ENCODE measurements at places on chromosomes 2 and 18.

DNA sequence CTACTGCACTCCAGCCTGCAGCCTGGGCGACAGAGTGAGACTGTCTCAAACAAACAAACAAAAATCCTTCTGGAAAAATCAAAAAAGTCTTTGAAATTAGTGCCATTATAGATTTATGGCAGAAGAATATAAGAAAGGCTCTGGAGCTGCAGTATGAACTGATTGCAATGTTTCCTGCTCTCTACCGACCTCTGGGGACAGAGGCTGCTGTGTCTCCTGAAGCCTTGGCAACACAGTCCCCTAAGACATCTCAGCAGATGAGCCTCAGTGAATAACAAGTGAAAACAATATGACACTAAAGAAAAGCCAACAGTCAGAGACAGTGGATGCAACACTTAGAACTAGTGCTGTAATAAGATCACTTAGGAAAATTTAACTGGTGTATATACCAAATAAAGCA is 494.9 kb upstream of the LRATD1 start:
- peak; percentile 33 for DNase-seq

DNA sequence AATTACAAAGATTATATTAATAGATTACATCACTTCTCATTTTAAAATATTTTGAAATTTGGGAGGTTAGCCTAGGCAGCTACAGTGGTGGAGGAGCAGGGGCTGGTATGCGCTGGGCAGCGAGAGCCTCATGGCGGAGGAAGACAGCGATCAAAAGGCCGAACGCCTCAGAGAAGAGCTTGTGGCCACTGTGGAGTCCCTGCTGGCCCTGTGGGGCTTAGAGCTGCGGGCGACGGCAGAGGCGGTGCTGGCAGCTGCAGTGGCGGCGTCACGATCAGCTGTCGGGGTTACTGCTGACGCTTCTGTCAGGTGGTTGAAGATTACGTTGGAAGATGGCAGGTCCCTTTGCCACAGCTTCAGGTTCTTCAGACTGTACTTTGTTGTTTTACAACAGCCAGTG is 87.4 kb downstream of the ROCK2 start:
- DNase-seq = no peak

GRCh38 chr18:21747268-21747667 is 6.7 kb downstream of the MIB1 start:
- DNase-seq = no peak

GRCh38 chr18:59904011-59904601 is 4.3 kb downstream of the PMAIP1 start:
- peak; percentile 21 for DNase-seq

DNA sequence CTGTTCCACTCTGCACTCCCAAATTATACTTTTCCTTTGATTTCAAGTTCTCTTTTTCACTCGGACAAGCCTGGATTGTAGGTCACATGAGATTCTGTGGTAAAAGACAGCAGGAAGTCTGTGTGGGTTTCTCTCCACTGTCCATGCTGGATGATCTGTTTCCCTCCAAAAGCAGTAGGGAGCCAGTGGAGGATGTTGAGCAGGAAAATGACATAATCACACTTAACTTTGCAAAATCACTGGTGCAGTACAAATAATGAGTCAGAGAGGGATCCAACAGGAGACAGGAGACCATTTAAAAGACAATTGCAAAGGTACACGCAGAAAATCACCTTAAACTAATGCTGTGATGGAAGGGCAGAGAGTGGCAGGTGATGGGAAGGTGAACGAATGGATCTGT is 301.3 kb downstream of the ZNF407 start:
- DNase-seq = no peak

- no peak for DNase-seq
These were observed 46.8 kb downstream of the RPIA start for GRCh38 chr2:88738271-88738670.

DNA sequence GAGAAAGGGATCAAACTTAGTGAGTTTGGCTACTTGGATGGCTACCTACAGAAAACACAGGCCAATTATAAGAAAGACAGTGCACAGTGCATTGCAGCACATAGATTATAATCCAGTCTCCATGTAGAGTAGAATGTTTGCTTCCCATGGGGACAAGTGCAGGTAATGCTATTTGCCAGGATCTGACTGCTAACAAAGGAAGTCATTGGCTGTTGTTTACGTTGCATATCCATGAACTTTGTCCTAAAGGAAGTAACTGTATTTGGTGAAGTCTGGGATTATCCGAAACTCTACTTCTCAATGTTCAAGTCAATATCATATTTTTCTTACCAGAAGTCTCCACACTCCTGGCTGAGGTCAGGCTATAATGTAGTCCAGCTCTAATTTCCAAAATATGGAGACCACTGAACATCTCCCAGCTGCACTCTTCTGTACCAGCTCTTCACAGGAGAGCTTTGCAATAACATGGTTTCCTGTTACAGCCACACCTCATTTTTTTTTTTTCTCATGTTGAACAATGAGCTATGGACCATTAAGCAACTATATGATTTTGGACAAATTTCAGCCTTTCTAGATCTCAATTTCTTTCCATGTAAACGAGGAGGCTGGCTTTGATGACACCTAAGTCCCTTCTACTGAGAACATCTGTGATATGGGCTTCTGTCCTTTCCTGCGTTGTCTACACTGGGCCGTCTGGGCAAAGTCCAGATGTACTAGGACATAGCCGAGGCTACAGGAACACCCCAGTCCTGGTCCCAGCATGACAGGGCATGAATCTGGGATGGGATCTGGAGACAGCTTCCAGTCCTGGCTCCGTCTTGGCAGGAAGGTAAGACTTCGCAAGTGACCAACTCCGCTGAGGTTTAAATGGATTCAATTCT is 154.8 kb downstream of the LAMA1 start:
- no peak for DNase-seq

- peak; percentile 11 for DNase-seq
These were observed at the start of gene COL5A2 for GRCh38 chr2:189179570-189179950. COL5A2 (minus strand) TSS chr2:189179761; CDS start chr2:189179604, 157 bp downstream.

DNA sequence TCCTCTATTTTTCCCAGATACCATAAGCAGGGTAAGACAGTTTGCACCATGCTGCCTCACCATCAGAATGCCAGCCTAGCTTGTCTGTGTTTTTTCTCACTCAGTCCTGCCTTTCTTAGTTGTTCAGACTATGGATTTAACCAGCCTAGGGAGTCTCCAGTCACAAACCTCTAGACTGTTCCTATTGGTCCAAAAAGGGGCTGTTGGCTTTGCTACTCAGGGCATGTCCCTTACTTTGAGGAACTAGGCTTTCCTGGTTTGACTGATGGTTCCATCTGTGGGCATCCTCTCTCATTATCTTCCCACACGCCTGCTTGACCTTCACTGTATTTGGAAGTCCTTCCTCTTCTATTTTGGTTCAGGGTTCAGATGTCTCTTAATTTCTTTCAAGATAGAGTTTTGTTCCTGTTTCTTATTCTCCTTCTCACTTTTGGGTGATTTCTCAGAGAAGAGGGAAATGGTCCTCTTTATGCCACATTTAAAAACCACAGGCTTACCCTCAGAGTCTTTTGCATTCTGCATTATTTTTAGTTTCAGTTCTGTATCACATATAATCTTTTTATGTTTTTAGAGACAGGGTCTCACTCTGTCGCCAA is 31.3 kb upstream of the TMEM131 start:
- DNase-seq = peak; percentile 92

- DNase-seq = no peak
These were observed 32.7 kb downstream of the RHBDD1 start for GRCh38 chr2:226868331-226869162.

DNA sequence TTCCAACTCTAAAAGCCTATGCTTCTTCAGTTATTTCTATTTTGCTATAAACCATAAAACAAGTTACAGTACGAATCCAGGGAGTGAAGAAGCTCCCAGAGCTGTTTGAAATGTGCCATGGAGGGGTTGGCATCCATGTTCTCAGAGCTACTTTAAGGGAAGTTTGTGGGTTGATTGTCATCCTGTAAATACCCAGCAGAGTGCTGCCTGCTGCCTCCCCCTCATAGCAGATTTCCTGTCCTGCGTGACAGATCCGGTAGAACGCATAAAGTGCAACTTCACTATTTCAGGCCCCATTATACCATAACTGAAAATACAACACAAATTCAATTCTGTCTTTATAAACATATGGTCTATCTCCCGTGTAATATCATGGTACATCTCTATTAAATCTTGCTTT is 114.4 kb downstream of the CTNNA2 start:
- no peak for DNase-seq

- no peak for DNase-seq
These were observed 547.3 kb upstream of the FANCL start for GRCh38 chr2:58788402-58788801.

DNA sequence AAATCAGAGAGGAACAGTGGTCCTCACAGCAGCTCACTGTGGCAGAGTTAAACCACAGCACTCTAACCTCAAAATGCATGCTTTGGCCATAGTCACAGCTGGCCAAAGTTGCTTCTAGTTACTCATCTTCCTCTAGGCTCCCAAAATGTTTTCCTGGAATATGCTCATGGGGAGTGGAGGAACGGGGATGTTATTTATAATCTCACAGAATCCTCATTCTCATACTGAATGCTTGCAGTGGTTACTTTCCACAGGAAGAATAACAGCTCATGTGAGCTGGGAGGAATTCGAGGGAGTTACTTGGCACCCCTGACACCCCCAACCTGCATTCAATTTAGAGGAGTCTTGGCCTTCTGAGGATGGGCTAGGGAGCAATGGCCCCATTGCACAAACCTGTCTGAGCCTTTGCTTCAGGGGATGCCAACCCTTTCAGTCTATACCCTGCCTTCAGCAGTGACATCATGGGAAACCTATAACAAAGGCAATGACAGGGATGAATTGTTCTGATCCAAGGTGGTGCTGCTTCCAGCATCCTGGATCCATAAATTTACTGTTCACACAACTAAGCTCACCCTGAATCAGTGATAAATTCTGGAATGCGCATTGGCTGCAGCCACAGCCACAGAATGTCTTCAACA is 22.4 kb upstream of the CCBE1 start:
- no peak for DNase-seq

DNA sequence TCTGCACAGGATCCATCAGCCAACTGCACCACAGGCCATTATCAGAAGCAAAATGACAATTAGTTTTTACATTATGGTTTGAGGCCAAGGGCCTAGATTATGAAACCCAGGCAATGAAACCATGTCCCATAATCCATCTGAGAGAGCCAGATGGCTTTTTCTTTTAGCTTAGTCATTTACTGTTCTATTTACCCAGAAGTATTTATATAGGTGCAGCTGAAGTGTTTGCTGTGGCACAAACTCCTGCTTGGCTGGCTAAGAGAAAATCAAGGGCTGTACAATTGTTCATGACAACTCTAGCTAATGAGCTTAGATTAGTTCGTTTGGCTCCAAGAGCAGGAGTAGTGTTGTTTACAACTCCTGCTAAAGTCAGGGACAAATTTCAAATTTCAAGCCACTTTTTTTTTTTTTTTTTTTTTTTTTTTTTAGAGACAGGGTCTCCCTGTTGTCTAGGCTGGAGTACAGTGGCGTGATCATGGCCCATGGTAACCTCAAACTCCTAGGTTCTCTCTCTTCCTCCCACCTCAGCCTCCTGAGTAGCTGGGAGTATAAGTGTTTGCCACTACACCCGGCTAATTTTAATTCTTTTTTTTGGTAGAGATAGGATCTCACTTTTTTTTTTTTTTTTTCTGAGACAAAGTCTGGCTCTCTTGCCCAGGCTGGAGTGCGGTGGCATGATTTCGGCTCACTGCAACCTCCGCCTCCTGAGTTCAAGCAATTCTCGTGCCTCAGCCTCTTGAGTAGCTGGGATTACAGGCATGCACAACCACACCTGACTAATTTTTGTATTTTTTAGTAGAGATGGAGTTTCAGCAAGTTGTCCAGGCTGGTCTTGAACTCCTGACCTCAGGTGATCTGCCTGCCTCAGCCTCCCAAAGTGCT is 18.4 kb upstream of the REV1 start:
- peak; percentile 42 for DNase-seq

DNA sequence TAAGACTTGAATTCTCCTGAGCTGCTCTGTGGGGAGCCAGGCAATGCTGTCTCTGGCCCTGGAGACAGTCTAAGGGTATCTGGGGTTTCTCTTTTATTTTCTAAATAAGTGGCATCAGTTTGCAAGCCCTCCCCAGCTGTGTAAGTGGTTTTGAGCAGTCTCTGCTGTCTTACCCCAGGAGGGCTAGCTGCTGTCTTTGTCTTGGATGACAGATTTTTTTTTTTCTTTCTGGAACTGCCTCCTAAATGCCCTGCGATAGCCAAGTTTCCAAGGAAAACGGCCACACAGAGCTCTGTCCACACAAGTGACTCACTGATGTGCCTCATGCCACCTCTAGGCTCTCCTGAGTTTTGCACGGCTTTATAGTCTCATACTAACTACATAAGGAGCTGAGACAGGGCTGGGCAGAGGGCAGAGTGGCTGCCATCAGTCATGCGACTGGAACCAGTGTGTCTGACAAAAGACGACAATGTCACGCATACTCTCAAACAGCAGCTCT is 37.2 kb upstream of the THOC1 start:
- DNase-seq = no peak
